ENCODE measurements at places on chromosomes 5 and 9.

- DNase-seq = no peak
These were observed 421.3 kb downstream of the BNC2 start for GRCh38 chr9:16449076-16449730.

- DNase-seq = no peak
These were observed 239.2 kb downstream of the FAM114A2 start for GRCh38 chr5:153799466-153799865.

DNA sequence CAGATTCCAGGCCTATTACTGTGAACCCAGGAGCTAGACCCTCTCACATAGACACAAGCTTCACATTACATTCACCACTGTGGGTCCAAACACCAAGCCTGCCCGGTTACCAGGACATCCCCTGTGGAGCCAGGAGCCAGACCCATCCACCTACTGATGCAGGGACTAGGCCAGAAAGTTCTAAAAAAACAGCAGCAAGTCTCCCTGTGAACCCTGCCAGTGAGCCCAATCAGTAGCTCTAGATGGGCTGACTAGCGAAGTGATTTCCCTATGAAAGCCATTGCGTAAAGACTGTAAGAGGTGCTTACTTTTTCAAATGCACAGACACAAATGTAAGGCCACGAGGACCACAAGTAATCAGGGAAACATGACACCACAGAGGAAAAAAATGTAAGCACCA lies 352.3 kb downstream of the TMEM161B start:
- DNase-seq = no peak

GRCh38 chr5:151085517-151086041 lies 4.7 kb upstream of the TNIP1 start:
- no peak for DNase-seq

DNA sequence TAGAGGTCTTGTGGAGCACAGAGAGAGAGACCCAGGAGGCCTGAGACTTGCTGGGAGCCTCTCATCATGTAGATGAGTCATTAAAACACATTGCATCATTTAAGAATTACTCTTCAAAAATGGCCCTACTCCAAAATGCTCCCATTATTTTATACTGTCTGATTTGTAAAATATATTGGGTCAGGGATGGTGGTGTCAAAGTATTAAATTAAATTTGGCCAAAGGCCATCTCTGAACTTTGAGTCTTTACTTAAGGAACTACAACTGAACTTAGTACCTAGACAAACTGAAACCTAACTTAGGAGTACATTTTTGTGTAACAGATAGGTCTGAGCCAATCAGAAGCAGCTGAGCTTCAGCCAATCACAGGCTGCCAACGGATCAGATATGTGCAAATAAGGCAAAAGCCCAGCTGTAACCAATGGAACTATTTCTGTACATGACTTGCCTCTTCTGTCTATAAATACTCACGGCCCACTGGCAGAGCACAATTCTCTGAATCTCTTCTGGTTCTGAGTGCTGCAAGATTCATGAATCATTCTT lies 657.2 kb downstream of the TLE1 start:
- no peak for DNase-seq

- peak; percentile 91 for DNase-seq
These were observed 62.2 kb downstream of the IPPK start for GRCh38 chr9:92607773-92608172.

- DNase-seq = peak; percentile 40
These were observed 87.6 kb downstream of the ERP44 start for GRCh38 chr9:100011062-100011681.

- no peak for DNase-seq
These were observed 139.1 kb upstream of the MYO10 start for GRCh38 chr5:17075236-17075635.

- peak; percentile 88 for DNase-seq
These were observed 246.6 kb downstream of the SLCO4C1 start for GRCh38 chr5:102049517-102049916.

DNA sequence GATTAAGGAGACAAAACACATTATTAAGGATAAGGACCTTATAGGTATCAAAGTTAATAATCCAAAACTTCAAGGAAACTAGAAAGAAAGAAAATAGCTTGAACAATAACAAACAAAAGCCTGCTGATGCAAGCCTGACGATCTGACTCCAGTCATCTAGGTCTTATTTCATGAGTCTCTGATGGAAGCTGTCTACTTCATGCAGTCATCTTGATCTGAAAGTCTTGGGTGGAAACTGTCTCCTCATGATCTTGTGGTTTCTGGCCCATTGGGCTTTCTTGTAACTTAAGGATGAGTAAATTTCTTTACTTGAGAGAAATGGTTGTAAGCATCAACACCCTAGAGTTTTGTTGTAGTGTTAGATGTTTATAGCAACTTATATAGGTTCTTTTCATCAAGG lies 20.6 kb upstream of the PSIP1 start:
- DNase-seq = no peak

- peak; percentile 40 for DNase-seq
These were observed 164.0 kb downstream of the TTC39B start for GRCh38 chr9:15142878-15143534.

DNA sequence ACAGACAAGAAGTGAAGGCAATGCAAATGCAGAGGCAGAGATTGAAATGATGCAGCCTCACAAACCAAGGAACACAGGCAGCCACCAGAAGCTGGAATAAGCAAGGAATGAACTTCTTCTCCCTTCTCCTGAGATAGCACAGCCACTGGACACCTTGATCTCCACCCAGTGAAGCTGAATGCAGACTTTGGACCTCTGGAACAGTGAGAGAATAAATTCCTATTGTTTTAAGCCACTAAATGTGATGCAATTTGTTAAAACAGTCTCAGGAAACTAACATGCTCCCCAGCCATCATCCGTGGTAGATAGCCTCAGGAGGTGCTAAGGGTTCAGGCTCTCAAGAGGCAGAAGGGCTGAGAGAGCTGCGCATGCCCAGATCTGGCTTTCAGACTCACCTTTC lies 512.2 kb upstream of the ZNF608 start:
- DNase-seq = no peak

DNA sequence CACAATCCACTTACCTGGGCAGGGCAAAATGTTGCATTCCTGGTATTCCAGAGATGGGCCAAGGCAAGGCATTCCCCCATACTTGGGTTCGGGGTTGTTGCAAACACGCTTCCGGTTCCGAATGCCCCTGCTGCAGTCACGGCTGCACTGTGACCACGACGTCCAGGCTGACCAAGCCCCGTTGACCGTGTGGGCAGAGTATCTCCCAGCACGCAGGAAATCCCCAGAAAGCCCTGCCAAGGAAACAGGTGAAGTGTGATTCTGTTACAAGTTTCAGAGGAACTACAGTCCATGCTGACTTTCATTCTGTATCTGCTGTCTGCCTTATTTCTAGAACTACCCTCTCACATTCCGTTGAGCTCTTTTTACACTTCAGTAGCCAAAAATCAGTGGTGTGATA lies 483.0 kb downstream of the SEMA5A start:
- no peak for DNase-seq

DNA sequence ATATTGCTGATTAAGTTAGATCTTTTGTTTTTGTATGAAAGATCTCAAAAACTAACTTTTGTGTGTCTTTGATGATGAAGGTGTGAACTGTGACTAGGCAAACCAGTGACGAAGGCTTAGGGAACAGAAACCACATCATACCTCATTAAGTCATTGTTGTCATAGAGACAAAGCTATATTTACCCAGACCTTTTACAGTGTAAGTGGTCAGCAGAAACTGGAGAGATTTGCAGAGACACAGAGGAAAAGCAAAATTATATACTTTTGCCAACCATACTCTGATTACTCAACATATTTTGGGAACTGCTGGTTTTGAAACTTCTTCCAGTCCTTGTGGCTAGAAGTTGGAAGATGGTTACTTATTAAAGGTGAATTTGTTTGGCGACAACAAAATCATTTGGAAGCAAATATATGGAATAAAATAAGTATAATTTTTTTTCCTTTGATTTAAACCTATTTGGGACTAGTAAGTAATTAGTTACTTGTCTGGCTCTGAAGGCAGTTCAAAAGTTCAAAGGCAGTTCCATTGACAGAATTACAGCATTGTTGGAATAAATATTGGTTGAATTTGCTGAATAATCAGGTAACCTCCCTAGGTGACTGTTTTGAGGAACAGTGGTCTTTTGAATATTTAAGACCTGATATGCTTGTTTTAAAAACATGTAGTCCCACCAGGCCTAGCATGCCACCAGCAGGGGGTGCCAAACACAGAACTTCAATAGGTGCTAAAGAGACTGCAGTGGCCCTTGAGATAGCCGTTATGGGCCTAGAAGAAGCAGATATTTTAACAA lies 103.8 kb downstream of the RPS23 start:
- peak; percentile 5 for DNase-seq

GRCh38 chr9:3032898-3033297 lies 189.0 kb upstream of the PUM3 start:
- no peak for DNase-seq

DNA sequence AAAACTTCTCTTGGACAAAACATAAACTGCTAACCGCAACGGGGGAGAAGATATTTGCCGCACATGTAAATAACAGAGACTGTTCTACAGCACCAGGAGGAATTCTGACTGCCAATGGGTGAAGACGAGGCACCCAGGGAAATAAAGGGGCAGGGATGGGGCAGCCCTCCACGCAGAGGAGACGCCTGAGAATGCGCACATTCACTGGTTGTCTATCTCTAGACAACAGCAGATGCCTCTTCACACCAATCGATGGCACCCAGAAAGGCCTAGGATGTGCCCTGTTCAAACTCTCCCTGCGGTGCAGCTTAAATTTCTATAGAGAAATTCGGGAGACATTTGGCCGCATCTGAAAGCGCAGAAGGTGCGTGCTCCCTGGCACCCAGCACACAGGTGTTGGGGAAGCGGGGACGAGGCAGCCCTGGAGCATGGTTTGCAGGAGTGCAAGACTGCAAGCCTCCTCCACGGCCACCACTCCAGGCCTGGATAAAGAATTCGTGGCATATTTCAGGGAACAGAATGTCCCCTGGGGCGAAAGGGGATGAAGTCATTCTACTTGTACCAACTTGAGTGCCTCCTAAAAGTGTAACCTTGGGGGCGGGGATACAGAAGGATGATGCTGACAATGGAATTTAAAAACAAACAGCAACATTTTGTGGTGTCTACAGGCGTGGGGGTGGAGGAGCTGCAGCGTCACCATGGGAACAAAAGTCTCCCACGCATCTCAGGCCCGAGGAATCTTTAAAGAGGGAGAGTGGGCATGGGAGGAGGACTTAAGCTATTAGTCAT lies 6.3 kb upstream of the IRX2 start:
- DNase-seq = no peak

DNA sequence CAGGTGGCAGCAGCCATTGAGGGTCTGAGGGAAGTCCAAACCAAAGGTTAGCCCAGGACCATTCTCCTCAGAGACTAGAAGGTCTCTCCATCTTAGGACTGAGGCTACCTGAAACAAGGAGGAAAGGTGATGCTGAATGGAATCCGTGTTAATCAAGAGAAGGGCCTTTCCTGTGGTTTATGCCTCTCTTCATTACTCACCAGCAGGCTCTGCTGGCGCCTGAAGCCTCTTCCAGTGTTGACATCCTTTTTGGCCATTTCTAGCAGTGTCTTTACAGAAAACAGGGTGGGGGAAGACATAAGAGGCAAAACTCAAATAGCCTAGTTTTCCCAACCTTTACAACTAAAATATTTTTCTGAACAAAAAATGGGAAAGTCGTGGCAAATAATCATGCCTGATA lies 98.0 kb downstream of the ENC1 start:
- no peak for DNase-seq

- no peak for DNase-seq
These were observed 61.9 kb upstream of the ORM1 start for GRCh38 chr9:114261026-114261425.

DNA sequence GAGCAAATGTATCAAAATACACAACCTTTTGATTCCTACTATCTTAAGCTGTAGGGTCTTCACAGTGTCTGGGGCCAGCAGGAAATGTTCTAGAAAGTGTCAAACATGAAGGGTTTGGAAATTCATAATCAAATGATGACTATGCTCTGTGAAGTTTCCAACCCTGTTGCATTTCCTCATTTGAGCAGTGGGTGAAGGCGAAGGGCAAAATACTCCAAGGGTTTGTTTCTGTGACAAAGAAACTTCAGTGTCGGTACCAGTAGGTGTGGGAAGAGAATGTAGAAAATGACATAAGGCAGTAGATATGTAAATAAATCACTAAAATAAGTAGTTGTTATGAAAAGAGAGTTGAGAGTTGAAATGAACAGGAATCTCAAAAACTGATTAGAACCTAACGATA lies 576 bp downstream of the ALDOB start:
- DNase-seq = no peak

GRCh38 chr5:111735583-111736270 lies 21.3 kb downstream of the NREP start:
- DNase-seq = no peak

GRCh38 chr5:175501759-175502158 lies 23.4 kb downstream of the SFXN1 start:
- DNase-seq = no peak

DNA sequence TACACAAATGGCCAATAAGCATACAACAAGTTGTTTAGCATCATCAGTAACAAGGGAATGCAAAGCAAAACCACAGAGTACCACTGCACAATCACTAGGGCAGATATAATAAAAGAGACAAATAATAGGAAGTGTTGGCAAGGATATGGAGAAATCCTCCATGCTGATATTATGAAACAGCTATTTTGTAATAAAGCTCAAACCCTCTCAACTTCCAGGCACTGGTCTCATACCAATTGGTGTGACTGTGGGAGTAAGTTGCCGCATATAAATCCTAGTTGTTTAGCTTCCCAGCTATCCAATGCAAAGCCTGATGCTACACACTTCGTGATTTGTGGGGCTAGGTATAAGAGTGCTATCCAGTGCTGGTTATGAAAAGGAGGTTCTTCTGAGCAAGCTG lies 88.6 kb downstream of the SMIM23 start:
- no peak for DNase-seq

- no peak for DNase-seq
These were observed 13.9 kb upstream of the OSMR start for GRCh38 chr5:38831909-38832308.

DNA sequence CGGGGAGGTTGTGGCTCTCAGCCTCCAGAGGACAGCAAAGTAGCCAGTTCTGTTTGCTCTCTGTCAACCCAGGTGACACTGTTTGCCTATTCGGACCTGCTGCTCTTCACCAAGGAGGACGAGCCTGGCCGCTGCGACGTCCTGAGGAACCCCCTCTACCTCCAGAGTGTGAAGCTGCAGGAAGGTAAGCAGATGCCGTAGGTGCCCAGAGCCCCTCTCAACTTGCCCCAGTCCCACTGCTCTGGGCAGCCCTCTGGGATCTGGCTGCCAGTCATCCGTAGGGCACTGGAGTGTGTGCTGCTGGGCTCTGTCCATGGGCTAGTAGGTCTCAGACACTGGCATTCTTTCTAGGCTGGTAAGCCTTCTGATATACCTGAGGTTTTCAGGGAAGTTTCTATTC lies 59.3 kb downstream of the RGS3 start:
- no peak for DNase-seq

DNA sequence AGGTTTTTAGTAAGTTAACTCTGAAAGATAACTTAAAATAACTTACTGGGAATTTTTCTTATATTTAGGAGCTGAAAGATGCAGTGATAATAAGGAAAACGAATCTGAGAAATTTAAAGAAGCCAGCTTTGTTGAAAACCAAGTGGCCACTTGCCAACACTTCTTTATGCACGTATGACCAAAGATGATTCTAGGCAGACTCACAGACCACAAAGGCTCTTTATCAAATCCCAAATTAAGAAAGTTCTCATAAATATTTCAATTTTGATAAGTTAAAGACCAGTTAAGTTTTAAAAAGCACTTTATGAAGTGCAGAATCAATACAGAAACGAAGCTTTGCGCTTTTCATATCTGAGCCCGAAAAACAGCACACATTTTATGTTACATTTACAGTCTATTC lies 1.5 kb downstream of the AFF4 start:
- peak; percentile 10 for DNase-seq

GRCh38 chr9:133742849-133743444 lies 4.8 kb upstream of the SARDH start:
- DNase-seq = peak; percentile 88

Data from NCI-H510A treated with DMSO at 0.1 percent for 48 hours (cell line).